ENCODE measurements at places on chromosomes 1 and 21.

DNA sequence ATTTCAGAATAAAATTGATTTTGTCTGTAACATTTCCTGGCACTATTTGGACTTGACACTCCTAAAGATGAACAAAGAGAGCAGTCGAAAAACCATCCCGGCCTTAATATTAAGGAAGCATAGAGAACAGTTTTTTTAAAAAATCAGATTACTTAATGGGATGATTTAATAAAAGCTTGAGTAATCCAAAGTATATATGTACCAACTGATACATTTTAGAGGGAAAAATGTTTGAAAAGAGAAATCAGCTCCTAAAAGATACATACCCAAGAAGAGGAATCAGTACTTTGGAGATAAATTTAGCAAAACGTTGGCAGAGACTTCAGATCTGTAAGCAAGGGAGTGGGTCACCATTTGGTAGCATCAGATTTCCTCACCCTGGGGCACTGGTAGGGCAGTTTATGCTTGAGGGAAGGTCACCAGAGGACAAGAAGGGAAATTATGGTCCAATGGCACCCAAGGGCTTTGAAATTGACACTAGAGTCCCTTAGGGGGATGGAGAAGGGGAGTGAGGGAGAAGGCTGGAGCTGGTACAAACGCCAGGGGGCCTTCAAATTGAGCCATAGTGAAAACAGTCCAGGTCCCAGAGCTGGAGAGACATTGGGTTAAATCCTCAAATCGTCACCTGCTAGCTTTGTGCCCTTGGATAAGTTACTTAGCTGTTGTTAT lies 5.9 kb downstream of the SLAMF7 start:
- no peak for DNase-seq

DNA sequence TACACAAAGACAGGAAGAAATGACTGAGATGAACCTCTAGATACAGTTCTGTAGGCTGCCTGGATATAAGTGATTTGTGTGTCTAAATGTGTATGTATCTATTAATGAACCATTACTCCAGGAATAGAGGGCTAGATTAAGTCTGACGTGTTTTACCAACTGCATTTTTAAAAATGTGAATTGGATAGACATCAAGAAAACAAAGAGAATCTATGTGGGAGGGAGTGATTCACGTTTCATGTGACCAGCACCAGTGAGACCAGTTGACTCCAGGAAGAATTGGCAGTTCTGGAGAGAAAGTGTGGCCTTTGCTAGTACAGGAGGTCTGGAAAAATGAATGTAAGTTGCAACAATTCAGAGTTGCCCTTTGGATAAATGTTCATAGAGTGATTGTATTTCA lies 53.4 kb upstream of the RGS21 start:
- no peak for DNase-seq

GRCh38 chr1:47241114-47242113 lies 9.4 kb upstream of the TAL1 start:
- DNase-seq, result no peak

GRCh38 chr1:175889848-175890247 lies 146.5 kb upstream of the TNR start:
- no peak for DNase-seq

DNA sequence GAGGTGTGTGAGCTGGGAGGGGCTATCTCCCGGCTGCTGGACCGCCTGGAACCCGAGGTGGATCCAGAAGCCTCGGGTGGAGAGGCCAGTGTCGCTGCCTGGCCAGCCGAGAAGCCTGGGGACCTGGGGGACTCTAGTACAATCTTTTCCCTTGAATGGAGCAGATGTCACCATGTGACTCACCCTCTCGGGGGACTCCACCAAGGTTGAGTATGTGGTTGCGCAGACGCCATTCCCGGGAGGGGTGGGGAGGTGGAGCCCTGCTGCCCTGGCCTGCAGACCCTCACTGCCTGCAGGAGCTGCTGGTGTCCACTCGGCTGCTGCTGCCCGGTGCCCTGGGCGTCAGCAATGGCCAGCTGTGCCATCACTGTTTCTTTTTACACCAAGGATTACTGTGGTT lies 40.3 kb downstream of the TP73 start:
- DNase-seq, result no peak

Data from putamen (tissue), 1 donor.